ENCODE measurements at places on chromosomes 4 and X.

DNA sequence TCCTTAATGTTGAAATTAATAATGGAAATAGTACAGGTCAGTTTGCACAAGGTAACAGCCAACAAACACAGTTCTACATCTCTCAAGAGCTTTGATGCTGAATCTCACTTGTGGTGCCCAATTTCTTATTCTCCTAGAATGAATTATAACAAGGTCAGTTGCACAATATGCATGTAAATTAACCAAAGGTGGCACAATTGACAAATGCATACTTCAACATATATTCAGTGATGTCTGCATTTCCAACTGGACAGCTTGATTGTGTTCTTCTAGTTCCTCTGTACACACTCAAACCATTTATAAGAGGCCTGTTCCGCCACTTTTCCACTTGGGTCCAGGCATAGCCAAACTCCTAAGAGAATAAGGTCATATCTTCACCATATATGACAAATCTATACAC, 210.3 kb upstream of the EPHA5 start:
- DNase-seq = no peak

DNA sequence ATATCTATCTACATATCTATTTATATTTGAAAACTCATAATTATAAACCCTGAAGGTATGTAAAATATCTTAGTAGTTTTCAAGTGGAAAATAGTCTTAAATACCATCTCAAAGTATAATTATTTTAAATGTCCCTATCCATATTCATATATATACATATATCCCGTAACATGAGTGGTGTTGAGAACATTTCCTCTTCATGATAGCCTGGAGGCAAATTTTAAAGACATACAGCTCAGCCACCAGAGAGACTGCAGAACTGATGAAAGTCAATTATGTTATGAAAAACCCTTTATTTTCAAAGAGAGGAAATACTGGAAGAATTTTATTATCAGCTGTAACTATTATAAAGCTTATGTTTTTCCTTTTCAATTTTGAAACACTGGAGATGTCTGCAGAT, 1806.7 kb upstream of the PCDH7 start:
- no peak for DNase-seq

- DNase-seq = no peak
Measured at GRCh38 chr4:38132843-38133662, 172.9 kb downstream of the PTTG2 start.

- no peak for DNase-seq
Measured at GRCh38 chr4:26351685-26352084, 30.9 kb downstream of the RBPJ start.

GRCh38 chrX:94418065-94418464, 744.1 kb downstream of the FAM133A start:
- no peak for DNase-seq

Data from central memory CD8-positive, alpha-beta T cell (primary cell).